H4 (cell line): ENCODE measurements at places on chromosomes 5 and 9.

DNA sequence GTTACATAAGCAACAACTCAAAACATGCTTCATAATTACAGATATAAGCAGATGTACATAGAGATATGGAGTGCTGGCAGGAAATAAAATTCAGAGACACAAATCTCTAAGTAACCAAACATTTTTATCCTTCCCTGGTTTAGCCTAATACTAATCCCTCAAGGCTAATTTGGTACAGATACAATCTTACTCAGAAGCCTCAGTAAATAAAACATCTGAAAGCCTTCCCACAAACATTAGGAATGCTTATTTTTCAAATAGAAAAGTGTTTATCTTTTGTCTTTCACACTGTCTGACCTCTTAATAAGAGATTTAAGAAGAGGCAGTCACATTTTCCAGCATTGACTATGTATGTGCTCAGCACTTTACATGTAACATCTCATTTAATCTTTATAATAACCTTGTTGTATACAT lies 399.4 kb downstream of the ARRDC3 start:
- DNase-seq, result peak; percentile 54

DNA sequence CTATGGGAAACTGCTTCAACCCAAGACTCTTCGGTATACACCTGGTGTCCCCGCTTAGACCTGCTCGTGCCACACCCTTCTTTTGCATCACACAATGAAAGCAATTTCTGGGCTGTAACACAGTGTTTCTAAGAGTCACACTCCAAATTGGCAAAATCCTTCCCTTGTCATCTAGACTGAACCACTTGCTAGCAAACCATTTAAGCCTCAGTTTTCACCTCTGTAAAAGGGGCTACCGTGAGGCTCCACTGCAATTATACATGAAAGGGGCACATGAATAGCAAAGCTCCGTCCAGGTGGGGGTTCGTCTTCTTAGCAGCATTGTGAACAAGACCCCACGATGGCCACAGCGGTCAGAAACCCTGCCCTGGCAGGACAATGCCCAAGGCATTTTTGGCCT lies 166.8 kb downstream of the PAX5 start:
- DNase-seq, result no peak

DNA sequence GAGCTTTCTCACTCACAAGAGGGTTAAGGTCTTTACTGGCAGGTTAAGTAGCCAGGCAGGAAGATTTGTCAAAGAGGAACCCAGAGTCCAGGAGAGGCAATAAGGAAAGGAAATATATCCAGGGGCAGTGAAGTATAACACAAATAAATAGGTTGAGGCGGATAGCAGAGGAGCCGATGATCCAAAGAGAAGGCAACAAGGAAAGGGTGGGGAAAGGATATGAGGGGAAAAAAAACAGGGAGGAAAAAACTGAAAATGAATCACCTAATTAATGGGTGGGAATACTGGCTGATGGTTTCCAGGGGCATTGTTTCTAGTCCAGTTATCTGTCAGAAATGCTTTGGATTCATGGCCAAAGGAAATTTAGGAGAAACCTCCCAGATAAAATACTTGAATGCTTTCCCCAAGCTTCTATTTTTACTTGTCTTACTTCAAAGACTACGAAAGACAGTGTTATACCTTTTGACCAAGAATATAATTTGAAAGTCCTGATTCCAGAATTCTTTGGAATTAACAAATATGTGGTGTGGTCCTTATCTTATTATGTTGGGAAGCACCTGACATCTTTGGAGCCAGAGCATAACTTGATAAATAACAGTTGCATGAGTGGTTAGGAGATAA lies 146.5 kb downstream of the AOPEP start:
- DNase-seq, result no peak

DNA sequence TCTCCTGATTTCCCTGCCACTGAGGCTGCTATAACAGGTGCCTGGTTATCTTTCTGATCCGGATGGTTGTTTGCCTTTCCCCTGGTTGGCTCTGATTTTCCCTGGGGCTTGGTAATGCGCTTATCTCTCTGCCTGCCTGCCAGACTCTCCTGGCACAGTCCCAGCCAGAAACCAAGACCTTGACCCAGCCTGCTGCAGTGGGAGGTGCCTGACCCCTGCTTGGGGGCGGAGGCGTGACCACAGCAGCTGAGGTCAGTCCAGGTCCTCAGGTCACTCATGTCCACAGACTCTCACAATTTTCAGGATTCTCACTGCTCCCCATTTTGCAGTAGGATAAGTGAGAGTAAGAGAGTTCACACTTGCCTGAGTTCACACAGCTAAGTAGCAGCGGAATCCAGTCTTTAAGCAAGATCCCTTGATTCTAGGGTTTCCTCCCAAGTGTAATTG lies 24.4 kb upstream of the SYNPO start:
- no peak for DNase-seq

DNA sequence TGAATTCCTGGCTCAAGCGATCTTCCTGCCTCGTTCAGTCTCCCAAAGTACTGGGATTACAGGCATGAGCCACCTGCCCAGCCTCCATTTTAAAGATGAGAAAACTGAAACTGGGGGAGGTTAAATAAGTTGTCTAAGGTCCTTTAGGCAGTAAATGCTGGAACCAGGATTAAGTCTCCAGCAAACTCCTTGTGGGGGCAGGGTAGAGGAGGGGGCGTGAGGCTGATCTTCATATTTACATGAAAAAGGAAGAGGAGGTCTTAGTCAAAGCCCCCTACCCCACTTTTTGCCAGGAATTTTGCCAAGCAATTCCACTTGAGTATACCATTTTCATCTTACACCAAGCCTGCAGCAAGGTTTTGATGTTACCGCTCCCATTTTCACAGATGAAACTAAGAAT lies 76.6 kb upstream of the NR4A3 start:
- DNase-seq, result no peak

DNA sequence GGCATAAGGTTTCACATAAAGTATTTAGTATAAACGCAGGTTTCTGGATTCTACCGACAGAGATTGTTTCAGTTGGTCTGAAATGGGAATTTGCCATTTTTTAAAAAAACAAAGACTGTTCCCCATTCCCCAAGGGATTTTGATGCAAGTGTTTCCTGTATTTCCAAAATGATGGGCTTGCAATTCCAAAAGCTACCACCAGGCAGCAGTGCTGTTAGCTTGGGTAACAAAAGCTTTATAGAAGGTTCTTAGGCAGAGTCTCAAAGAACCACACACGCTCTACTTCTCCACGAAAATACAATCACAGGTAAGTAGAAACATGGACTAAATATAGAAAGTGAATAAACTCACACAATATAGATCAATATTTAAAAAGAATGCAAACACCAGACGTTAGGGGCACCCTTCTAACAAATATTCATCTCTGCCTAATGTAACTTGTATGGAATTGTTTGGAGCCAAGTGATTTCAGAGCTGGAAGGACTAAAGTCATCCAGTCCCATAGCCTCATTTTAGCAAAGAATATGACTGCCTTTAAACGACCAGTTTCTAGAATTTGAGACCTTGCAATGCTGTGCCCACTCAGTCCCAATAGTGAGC lies 154.3 kb downstream of the SPOCK1 start:
- peak; percentile 55 for DNase-seq

DNA sequence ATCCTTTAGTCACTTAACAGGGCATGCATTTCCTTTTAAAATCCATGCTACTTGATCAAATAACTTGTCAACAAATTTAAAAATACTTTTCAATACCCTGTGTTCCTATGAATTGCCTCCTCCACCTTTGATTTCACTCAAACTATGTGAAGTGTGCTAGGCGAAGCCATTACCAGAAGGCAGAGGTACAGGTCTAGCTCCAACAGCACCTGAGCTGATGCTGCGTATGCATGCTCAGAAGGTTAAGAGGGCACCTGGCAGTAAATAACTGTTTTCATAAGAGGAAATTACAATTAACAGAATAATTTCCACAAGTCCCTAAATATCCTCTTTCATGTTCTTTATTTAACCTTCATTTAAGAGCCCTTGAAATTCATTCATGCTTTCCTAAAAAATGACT lies 251.8 kb downstream of the EFNA5 start:
- no peak for DNase-seq

- DNase-seq, result no peak
Measured at GRCh38 chr5:174759091-174759490, 34.7 kb downstream of the MSX2 start.

- no peak for DNase-seq
Measured at GRCh38 chr9:89011683-89012082, 20.4 kb downstream of the S1PR3 start.

DNA sequence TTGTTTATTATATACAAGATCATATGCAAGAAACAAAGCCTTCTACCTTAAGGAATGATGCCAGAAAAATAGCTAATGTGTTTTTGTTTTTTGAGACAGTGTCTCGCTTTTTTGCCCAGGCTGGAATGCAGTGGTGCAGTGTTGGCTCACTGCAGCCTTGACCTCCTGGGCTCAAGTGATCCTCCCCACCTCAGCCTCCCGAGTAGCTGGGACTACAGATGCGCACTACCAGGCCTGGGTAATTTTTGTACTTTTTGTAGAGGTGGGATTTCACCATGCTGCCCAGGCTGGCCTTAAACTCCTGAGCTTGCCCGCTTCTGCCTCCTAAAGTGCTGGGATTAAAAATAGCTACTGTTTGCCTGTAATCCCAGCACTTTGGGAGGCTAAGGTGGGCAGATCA lies 15.1 kb downstream of the ERCC6L2 start:
- no peak for DNase-seq

- DNase-seq, result no peak
Measured at GRCh38 chr5:74618106-74618505, 22.4 kb downstream of the ENC1 start.

DNA sequence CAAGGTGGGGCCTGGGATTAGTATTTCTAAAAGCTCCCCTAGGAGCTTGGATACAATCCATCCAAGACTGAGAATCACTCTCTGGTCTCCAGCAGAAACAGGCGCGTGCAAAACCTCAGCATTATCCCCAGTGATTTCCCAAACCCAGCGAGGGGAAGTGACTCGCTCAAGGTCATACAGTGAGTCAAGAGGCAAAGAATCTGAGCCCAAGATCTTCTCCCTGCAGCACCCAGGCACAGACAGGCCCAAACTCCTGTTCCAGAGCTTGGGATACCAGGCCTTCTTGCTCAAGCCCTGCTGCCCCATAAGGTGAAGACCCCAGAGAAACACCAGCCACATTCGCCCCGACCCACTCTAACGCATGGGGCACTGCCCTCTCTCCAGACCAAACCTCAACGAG lies 33.2 kb downstream of the SHB start:
- no peak for DNase-seq

DNA sequence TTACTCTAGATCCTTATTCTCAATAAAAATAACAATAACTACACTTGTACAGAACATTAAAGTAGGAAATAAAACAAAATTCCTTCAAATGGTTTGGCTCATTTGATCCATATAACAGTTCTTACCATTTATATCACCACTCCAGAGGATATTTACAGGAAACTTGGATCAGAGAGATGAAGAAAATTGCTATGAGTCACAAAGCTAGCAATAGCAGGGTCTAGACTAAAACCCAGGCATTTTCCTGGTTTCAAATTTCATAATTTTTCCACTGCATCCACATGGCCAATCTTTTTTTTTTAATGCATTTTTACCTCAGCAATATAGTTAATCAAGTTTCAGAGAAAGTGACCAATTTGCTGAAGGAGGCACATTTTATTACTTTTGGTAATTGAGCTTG lies 299.2 kb downstream of the ELAVL2 start:
- peak; percentile 2 for DNase-seq

DNA sequence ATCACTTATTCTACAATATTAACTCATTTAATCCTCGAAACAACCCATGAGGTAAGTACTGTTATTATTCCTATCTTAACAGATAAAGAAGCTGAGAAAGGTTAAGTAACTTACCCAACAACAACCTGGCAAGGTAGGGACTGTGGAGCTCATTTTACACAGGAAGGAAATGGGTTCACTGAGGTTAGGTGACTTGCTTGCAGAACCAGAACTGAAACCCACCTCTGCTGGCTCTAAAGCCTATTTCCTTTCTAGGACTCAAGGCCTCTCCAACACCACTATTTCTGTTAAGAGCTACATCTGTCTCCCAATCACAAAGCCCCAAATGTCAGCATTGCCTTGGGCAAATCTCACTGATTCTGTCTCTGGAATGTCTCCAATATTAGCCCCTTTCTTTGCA lies 38.9 kb upstream of the IFNK start:
- no peak for DNase-seq

- DNase-seq, result no peak
Measured at GRCh38 chr9:128049843-128050242, 17.3 kb downstream of the NAIF1 start.

DNA sequence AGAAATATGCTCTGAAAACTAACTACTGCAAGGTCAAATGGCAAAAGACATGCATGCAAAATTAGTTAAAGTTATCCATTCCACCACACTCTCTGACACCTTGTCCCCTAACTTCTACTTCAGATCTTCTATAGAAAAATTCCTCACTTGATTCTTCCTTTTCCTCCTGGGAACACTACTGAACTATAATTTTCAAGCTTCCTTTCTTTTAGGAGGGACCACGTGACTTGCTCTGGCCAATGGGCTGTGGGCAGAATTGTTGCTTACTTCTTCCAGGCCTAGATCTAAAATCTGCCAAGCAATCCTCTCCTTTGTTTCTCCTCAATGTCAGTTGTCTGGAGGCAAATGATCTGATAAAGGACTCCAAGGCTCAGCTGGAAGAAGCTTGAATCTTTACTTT lies 441.0 kb downstream of the CDK5RAP2 start:
- DNase-seq, result no peak

DNA sequence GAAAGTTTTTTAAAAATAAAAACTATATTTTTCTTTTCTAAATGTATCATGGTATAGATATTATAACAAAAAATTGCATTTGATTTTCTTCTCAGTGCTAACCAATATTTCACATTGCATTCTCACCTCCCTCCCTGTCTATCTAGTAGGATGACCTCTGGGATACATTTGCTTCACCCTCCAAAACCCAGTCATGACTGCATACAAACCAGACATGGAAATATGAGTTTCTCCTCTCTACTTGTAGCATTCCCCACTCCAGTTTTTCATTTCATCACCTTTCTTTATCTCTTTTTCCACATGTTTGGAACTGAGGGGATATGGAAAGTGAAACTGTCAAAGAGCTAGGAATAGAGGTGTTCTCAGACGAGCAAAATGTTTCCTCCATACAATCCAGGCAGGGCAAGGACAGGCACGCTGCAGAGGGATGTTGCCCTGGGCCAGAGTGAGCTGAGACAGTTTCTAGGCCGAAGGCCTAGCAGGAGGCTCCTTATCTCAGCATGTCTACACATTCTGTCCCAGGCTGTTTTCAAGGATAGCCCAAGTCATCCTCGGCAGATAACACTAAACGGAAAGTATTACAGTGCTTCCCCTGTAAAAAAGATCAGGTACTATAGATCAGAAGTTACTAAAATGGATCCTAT lies 46.7 kb downstream of the MEF2C start:
- DNase-seq, result peak; percentile 13

DNA sequence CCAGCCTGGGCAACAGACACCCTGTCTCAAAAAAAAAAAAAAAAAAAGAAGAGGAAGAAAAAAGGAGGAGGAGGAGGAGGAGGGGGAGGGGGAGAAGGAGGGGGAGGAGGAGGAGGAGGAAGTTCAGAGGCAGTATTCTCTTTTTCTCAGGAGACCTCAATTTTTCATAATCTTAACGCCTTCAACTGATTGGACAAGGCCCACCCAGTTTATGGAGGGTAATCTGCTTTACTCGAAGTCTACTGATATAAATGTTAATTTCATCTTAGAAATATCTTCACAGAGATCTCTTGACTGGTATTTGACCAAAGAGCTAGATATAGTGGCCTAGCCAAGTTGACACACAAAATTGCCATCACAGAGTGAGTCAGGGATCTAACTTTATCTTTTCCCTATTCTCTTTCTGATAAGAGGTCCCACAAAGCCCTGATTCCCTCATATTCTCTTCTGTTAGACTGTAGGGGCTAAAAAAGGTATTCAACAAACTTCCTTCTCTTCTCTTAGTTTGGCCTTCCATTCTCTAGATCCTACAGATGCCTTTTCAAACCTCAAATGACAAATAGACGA lies 115.5 kb upstream of the ABCA1 start:
- DNase-seq, result no peak
